NCI-H460 (cell line): ENCODE measurements at places on chromosomes 5 and 9.

DNA sequence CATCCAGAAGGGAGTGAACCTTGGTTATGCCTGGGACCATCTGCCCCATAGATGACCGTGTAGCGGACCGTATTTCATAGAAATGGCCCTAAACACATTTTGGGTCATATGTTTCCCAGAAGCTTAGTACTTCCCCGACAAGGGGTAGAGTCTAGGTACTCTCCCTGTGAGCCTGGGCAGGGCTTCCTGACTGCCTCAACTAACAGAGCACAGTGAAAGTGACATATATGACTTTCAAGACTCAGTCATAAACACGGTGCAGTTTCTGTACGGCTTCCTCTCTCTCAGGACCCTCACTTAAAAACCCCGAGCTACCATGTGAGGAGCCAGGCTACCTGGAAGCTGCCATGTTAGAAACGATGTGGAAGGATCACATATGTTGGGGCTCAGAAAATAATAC, 20.9 kb downstream of the C9orf57 start:
- no peak for DNase-seq

DNA sequence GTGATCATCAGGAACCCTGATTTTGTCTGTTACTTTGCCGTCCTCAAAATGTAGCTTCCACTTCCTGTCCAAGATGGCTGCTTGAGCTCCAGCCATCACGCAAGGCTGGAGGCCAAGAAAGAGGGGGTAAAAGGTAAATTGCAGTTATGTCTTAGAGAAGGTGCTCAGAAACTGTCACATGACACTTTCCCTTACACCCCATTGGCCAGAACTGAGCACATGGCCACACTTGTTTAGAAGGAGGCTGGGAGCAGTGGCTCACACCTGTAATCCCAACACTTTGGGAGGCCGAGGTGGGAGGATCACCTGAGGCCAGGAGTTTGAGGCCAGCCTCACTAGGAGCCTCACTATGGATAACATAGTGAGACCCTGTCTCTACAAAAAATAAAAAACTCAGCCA, 140.9 kb downstream of the RGS3 start:
- DNase-seq = no peak

- no peak for DNase-seq
Measured at GRCh38 chr5:10635257-10635866, 71.5 kb downstream of the ANKRD33B start.

DNA sequence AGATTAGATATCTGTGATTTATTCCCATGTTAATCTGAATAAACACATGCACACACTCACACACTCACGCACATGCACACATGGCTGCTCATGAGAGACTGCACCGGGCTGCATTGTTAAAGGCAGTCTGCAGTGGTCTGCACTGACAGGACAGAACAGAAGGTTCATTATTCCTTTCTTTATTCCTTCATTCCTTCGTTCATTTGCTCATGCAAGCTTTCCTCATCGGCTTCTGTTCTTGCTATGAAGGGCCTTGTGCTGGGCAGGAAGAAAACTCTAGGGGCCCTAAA, 41.4 kb upstream of the FSTL4 start:
- no peak for DNase-seq

- DNase-seq = no peak
Measured at GRCh38 chr5:101253096-101253495, 350.0 kb upstream of the ST8SIA4 start.
